Mesothelial cell of epicardium (in vitro differentiated cells): ENCODE measurements at places on chromosomes 6 and 20.

DNA sequence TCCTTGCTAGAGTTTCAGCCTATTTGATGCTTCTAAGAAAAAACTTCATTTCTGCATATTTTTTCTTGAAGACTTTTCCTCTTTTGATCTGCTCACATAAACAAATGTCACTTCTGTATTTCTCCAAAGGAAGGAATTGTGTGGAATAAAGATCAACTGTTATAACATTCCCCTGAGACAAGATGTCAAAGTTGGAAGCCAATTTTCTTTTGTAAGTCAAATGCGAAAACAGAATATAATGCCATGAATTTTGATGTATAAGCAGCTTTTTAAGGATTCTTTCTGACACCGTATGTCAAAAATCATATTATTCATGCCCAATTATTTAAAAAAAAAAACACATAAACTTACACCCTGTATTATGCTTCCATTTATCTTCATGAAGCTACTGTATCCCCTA, 70.3 kb upstream of the NHSL1 start:
- DNase-seq: no peak

- DNase-seq: no peak
Measured at GRCh38 chr6:123771126-123771525, 32.5 kb upstream of the NKAIN2 start.

GRCh38 chr6:169162752-169163407, 90.8 kb downstream of the THBS2 start:
- DNase-seq: no peak

- DNase-seq: no peak
Measured at GRCh38 chr20:1761116-1761515, 103.5 kb upstream of the SIRPG start.

- no peak for DNase-seq
Measured at GRCh38 chr6:170006900-170007467, 255.6 kb downstream of the ERMARD start.

DNA sequence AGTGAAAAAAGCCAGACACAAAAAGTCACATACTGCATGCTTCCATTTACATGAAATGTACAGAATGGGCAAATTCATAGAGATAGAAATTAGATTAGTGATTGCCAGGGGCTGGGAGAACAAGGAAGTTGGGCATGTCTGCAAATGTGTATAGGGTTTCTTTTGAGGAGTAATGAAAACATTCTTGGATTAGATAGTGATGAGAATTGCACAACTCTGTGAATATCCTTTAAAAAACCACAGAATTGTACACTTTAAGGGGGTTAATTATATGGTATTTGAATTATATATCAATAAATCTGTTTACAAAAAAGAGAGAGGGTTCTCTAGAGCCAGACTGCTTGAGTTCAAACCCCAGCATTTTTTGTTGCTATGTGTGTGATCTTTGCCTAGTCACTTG, 188.1 kb downstream of the CDC5L start:
- DNase-seq: no peak

DNA sequence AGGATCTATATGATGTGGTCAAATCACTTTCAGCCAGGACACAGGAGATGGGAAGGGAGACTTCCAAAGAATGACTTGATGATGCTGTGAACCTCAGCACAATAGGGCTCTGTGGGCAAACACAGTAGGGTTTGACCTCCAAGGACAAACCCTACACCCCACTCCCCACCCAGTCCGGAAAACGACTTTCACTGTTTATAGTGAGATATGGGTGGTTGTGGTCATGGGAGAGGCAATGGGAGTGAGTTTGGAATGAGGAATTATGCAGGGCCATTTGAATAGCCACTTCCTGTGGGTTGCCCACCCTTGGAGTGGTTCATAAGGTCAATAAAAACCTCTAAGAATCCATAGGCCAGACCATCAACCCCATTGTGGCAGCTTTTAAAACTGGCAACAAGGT, 38.4 kb upstream of the PRND start:
- no peak for DNase-seq

DNA sequence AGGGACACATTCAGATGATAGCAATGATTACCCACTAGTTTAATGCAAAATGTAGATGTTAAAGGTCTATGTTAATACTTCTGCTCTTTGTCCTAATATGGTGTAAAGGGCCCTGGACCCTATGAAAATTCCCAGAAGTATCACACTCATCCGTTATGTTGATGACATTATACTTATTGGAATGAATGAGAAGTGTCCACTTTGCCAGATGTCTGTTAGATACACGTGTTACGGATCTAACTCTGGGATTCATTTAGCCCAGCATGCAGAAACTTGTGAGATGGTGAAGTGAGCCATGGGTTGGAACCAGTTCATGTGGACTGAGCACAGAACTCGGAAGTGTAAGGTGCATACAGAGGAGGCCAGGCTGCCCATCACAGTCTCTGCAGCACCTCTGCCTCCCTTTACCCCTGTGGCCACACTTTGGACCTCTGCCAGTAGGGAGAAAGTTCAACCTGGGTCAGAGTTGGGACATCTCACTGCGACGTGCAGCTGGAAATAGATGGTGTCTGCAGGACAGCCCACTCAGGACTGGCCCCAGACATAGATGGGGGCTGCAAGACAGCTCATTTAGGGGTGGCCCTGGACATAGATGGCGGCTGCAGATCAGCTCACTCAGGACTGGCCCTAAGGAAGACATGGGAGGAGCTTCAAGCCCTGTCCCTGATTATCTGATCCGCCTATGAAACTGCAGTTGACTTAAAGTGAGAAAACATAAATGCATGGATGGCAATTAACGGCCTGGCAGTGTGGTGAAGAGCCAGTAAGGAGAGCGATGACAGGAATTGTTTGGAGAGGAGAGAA, 71.2 kb upstream of the THBS2 start:
- no peak for DNase-seq

GRCh38 chr20:43744151-43744611, 17.4 kb upstream of the GTSF1L start:
- no peak for DNase-seq

GRCh38 chr6:39339868-39340550, 17.5 kb upstream of the KCNK16 start:
- DNase-seq: no peak

DNA sequence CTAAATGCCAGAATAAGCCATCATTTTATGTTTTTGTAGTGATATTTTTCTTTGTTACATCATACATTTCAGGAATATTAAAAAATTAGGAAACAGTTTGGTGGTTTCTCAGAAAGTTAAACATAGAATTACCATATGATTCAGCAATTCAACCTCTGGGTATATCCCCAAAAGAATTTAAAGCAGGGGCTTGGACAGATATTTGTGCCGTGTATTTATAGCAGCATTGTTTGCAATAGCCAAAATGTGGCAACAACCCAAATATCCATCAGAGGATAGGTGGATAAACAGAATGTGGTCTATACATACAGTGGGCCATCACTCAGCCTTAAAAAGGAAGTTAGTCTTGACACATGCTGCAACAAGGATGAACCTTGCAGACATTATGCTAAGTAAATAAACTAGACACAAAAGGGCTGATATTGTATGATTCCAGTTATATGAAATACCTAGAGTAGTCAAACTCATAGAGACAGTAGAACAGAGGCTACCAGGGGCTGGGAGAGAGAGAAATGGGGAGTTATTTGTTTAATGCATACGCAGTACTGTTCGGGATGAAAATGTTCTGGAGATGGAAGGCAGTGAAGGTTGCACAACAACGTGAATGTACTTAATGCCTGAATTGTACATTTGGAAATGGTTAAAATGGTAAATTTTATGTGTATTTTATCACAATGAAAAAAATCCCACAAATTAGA, 18.9 kb upstream of the TRAF3IP2 start:
- no peak for DNase-seq

- no peak for DNase-seq
Measured at GRCh38 chr6:130127195-130127594, 95.6 kb downstream of the SAMD3 start.

- DNase-seq: no peak
Measured at GRCh38 chr6:43984442-43985321, 142.6 kb downstream of the MRPL14 start.

GRCh38 chr6:122407712-122408111, 8.3 kb downstream of the HSF2 start:
- DNase-seq: no peak

DNA sequence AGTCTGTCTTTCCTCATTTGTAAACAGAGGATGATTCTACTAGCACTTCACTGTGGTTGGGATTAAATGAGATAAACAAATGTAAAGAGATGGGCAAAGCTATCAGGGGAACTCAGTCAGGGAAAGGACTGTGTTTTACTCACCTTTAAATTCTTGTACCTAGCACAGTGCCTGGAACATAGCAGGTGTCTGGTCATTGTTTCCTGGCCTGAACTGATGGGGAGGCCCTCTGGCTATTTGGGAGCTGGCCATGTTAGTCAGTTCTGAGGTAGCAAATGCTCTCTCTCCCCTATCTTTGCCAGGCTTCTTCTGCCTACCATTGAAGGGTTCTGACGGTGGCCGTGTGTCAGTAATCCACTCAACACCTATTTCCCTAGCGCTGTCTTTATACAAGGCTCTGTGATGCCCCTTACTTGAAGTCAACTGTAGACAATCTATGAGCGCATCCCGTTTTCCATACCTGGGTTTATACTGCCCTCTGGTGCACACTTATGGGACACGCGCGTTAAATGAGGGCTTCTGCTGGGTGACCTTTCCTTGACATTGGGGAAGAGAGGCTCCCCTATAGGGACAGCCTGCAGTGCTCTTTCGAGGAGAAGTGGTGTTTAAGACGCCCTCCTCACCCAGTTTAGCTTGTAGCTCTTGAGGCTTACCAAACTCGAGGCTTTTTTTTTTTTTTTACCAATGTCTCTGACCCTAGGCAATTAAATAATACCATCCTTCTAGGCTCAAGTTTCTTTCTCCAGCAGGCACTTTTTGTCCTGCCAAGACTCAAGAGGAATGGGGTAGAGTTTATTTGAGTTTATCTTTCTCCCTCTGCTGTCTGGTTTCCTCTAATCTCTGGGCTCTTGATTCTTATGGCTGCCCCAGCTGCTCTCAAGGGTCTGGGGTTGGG, 4.0 kb upstream of the SPATS1 start:
- no peak for DNase-seq

- no peak for DNase-seq
Measured at GRCh38 chr20:38383147-38383546, 36.9 kb downstream of the LBP start.

- no peak for DNase-seq
Measured at GRCh38 chr20:58714923-58715351, 22.3 kb downstream of the NPEPL1 start.

- no peak for DNase-seq
Measured at GRCh38 chr6:167904791-167905190, 78.1 kb downstream of the AFDN start.

DNA sequence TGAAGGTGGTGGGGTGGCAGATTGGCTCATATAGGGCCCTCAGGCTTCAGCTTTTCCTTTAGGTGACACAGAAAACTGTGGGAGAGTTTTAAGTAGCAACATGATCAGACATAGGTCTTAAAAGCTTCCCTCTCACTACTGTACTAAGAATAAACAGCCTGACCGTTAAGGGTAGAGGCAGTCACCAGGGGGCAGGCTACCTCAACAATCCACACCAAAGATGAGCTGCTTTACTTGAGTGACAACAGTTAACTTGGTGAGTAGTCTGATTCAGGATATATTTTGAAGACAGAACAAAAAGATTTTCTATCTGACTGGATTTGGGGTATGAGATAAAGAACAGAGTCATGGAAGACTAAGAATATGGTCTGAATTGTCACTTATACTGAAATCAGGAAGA, 193.1 kb upstream of the SHLD1 start:
- DNase-seq: no peak

DNA sequence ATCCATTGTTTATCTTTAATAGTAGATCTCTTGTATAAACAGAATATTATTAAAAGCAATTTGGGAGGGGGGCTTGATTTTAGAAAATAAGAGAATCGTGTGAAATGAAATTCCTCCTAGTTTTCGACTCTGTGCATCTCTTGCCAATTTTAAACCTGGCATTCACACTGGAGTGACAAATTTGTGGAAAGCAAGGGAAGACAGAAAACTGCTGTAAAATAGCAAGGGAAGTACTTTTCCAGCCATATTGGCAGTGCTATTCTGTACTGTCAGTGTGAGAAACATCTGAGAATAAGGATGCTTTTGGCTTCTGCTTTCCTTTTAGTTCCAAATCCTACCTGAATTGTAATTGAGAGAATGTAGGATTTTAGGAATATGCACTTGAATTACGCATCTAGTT, 40.2 kb downstream of the TOP1 start:
- DNase-seq: no peak

DNA sequence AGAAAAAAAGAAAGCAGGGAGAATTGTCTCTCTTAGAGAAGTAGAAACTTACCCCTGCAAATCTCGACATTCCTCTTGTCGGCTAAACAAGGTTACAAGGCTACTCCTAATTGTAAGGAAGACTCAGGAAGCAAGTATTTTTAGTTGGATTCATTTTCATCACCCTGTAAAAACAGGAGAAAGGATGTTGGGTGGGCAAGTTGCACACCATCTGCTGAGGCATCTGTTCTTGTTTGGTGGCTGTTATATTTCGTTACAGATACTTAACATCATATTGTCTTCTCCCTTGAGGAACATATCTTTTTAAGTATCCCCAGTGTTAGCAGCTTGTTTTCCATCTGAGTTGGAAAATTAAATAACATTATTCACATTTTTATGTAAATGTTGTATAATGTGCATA, 187.5 kb downstream of the PLCB4 start:
- no peak for DNase-seq

- no peak for DNase-seq
Measured at GRCh38 chr6:3471711-3472110, 14.9 kb upstream of the SLC22A23 start.

DNA sequence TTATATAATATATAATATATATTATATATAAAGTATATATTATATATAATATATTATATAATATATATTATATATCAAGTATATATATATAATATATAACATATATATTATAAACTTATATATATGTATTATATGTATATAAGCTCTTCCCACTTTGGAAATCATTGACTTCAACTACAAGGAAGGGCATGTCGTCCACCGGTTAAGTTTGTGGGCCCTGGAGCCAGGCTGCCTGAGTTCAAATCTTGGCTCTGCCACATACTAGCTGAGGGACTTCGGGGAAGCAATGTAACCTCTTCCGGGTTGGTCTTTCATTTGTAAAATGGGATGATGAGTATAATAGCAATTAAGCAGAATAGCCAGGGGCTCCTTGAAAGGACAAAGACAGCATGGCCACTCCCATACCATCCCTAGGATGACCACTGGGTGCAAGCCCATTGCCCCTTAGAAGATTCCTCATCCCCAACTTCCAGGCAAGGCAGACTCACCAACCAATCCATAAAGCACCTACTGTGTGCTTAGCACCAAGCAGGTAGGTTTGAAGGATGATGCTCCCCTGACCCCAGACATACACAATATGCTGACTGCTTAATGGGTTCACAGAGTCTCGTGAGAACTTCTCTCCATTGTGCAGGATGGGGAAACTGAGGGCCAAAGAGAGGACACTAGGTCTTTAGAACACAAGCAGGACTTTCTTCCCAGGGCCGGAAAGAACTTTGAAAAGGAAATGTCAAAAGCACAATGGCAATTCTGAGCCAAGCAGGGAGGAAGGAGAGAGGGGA, 163.2 kb downstream of the MRPL14 start:
- DNase-seq: no peak
